Fibroblast of upper back skin (primary cell): ENCODE measurements at places on chromosomes 2 and 18.
A peak's percentile ranks its signal among the peaks of the same experiment; 100 is the strongest.

- DNase-seq = peak; percentile 47
Measured at GRCh38 chr2:132901661-132902060, 231.7 kb upstream of the LYPD1 start.

DNA sequence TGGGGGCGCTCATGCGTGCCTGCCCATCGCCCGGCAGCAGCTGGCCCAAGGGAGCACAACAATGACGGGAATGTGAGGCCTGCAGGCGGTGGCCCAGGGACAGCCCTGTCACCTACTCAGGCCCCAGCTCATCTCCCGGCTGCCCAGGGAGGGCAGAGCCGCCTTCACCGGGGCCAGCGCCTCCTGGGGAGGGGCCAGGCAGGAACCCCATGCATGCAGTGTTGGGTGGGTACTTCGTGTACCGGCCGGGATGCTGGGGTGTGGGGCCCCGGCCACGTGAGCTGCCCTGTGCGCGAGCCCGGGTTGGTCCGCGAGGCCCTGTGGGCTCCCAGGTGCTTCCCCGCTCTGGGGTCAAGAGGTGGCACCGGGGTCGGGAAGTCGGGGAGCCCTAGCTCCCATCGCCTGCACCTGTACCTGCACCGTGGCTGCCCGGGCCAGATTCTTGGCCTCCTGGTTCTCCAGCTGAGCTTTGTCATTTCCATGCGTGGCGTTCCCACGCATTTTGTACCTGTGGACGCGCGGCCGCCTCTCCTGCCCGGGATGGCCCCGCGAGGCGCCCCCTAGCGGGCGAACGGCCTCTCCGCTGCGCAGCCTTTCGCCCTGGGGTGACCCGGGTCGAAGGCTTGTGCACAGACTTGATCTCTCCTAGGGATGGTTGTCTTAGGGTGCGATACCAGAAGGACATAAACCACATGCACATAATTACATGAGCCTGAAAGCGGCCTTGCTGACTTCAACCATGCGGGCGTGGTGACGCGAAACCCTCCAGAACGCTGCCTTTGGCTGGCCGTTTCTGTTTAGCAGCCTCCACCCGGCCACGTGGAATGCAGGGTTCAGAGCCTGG, 950 bp downstream of the KLHL30 start:
- no peak for DNase-seq

DNA sequence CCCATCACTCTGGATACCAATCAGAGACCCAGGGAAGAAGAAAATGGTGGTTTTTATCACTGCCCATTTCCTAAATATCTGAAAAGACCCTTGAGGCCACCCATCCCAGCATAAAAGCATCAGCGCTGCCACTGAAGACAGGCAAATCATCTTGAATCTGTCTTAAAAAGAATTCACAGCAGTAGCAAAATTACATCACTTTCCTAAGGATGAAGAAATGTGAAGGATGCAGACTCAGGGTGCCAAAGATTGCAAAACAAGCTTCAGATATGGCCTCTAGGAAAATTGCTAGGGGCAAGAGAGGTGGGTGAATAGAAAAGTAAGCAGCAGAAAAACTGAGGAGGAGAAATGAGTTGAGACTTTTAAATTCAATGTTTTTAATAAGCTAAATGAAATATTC, 70.0 kb downstream of the SLC25A12 start:
- DNase-seq = peak; percentile 51

GRCh38 chr2:127418300-127419111, at the start of gene PROC:
Gene PROC, plus strand, starts transcription at chr2:127418427. Its CDS starts 1,516 bp downstream, at chr2:127419943.
- no peak for DNase-seq

GRCh38 chr2:200658278-200658864, 72.6 kb downstream of the AOX1 start:
- DNase-seq = no peak

DNA sequence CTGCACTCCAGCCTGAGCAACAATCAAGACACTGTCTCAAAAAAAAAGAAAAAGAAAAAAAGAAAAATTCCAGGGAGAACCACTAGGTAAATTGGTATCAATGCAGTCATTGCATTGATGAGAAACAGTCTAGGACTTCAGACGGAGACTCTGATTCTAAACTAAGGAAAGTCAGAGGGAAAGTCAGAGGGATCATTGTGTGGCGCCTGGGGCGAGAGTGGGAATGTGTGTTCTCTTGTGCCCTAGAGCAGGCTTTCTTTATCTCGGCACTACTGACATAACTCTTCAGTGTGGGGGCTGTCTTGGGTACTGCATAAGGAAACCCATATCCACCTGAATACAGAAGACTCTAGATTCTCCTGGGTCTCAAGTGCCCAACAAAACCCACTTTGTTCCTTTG, 24.8 kb downstream of the SERPINE2 start:
- DNase-seq = no peak

- no peak for DNase-seq
Measured at GRCh38 chr2:216740557-216741222, 45.3 kb upstream of the IGFBP5 start.
